ENCODE measurements at places on chromosomes 6 and 20.
A peak's percentile ranks its signal among the peaks of the same experiment; 100 is the strongest.

DNA sequence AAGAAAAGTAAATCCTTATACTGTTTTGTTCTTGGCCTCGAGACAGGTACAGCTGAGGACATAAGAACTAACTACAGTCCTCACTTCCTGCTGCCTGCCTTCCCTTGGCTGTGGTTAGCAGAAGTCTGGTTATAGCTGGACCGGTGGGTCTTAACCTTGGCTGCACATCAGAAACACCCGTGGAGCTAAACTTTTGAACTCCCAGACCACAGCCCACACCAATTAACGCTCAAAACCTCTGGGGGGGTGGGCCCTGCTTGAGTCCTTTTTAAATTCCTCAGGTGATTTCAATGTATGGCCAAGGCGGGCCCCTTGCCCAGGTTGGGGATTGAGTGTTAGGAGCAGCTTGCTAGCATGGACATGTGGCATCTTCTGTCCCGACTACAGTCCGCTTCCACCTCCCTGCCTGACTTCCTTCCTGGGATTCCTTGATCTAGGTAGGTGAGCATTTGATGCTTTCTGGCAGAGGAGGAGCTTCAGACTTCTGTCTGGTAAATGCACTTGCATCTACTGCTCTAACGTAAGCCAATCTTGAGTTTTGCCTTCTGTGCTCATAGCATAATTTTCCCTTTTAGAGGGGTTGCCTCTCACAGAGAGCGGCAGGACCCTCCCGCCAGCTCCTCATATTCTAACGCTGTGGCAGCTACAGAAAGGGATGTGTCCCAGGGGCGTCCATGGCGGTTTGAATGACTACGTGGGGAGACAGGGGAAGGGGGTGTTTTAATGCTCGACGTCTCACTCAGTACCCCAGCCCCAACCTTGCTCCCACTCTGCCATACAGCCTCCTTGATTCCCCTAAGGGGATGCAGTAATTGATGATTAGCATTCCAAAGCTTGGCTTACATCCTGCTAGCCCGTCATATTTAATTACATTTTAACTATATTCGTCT is 390.1 kb downstream of the ZFAND3 start:
- H3K27ac ChIP-seq: no peak overlapping the region
- H3K36me3 ChIP-seq: no peaks in the 10 kb centered on the region
- H3K4me1 ChIP-seq: no peaks in the 10 kb centered on the region
- no peak for DNase-seq

- DNase-seq: no peak
- no peaks in the 10 kb centered on the region for H3K4me1 ChIP-seq
- no peak overlapping the region for H3K4me3 ChIP-seq
- H3K36me3 ChIP-seq: no peaks in the 10 kb centered on the region
- H3K27me3 ChIP-seq: no peaks in the 10 kb centered on the region
These were observed 932.7 kb downstream of the TFAP2A start for GRCh38 chr6:9482030-9482738.

GRCh38 chr20:36062799-36063198 is 91.7 kb upstream of the EPB41L1 start:
- peaks cover 6% of the 10 kb centered on the region for H3K4me1 ChIP-seq
- DNase-seq: no peak
- H3K27ac ChIP-seq: no peak overlapping the region
- no peak overlapping the region for H3K4me3 ChIP-seq

GRCh38 chr6:98871057-98871456 is 36.7 kb downstream of the POU3F2 start:
- no peak for DNase-seq
- no peak overlapping the region for H3K27ac ChIP-seq
- no peaks in the 10 kb centered on the region for H3K36me3 ChIP-seq

GRCh38 chr20:10646886-10647420 is 26.8 kb downstream of the JAG1 start:
- H3K4me1 ChIP-seq: peaks cover 6% of the 10 kb centered on the region
- no peaks in the 10 kb centered on the region for H3K27me3 ChIP-seq
- no peak overlapping the region for H3K27ac ChIP-seq
- no peak overlapping the region for H3K4me3 ChIP-seq
- DNase-seq: no peak

GRCh38 chr20:33765099-33765498 is 33.3 kb downstream of the ZNF341 start:
- H3K4me3 ChIP-seq: no peak overlapping the region
- no peak overlapping the region for H3K27ac ChIP-seq
- H3K36me3 ChIP-seq: no peaks in the 10 kb centered on the region
- H3K27me3 ChIP-seq: no peaks in the 10 kb centered on the region
- DNase-seq: no peak

DNA sequence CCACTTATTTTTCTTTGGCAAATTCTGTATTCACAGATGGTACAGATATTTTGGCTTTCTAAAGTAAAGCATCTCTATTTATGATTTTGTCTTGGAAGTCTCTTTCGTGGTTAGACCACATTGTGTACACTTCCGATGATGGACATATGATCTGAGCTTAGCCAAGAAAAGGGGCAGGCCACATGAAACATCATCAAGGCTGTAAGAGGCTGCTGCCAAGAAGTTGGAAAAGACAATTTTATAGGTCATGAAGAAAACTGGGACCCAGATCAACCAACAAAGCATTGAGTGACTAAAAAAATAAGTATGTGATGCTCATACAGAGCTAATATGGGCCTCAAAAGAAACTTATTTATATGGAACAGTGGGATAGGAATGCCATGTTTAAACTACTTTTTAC is 266.4 kb downstream of the HAO1 start:
- H3K27ac ChIP-seq: no peak overlapping the region
- H3K4me3 ChIP-seq: no peak overlapping the region
- no peaks in the 10 kb centered on the region for H3K36me3 ChIP-seq

DNA sequence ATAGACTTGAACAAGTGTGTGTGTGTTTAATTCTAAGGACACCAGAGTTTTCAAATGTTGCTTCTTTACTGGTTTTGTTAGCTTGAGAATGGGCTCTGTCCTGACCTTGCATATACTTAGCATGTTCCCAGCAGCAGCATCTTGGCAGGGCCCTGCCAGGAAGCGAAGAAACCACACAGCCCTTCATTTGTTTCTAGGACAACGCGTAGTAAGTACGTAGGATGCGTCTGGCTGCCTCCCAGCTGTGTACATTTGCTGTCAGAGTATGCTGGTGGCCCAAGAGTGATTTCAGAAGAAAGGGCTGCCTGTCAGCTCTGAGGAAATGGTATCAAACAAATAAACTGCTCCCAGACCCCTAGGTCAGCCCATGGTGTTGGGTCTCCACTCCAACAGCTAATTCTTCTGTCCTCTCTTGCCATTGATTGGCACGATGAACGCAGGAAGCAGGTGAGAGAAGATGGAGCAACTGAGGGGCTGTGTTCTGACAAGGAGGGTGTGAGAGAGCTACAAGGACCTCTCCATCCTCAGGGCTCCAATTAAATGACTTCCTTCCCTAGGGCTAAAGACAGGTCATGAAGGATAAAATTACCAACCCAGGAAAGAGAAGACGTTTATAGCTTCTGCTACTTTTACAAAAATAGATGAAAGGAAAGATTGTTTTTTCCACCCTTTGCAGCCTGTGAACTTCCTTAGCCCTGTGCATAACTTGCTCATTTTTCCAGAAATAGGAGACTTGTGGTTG is 55.9 kb upstream of the HDDC2 start:
- H3K27me3 ChIP-seq: no peaks in the 10 kb centered on the region
- H3K4me1 ChIP-seq: no peaks in the 10 kb centered on the region
- no peak for DNase-seq

- H3K4me1 ChIP-seq: peaks cover 84% of the 10 kb centered on the region
- DNase-seq: peak; percentile 83
- no peaks in the 10 kb centered on the region for H3K27me3 ChIP-seq
- H3K27ac ChIP-seq: peak overlapping the region; percentile 99
These were observed 28.1 kb downstream of the TOX2 start for GRCh38 chr20:43942667-43943285.

GRCh38 chr6:164085091-164086075 is 670.9 kb downstream of the QKI start:
- H3K4me3 ChIP-seq: no peak overlapping the region
- H3K4me1 ChIP-seq: no peaks in the 10 kb centered on the region
- H3K36me3 ChIP-seq: no peaks in the 10 kb centered on the region
- DNase-seq: no peak
- H3K27me3 ChIP-seq: no peaks in the 10 kb centered on the region
- no peak overlapping the region for H3K27ac ChIP-seq

- H3K4me1 ChIP-seq: no peaks in the 10 kb centered on the region
- peaks cover 6% of the 10 kb centered on the region for H3K27me3 ChIP-seq
- no peak overlapping the region for H3K4me3 ChIP-seq
- H3K27ac ChIP-seq: no peak overlapping the region
- DNase-seq: no peak
These were observed 52.7 kb upstream of the ELMO2 start for GRCh38 chr20:46458866-46459750.

GRCh38 chr6:47844881-47845280 is 63.0 kb downstream of the OPN5 start:
- H3K4me1 ChIP-seq: no peaks in the 10 kb centered on the region
- DNase-seq: no peak
- no peaks in the 10 kb centered on the region for H3K27me3 ChIP-seq
- H3K4me3 ChIP-seq: no peak overlapping the region

DNA sequence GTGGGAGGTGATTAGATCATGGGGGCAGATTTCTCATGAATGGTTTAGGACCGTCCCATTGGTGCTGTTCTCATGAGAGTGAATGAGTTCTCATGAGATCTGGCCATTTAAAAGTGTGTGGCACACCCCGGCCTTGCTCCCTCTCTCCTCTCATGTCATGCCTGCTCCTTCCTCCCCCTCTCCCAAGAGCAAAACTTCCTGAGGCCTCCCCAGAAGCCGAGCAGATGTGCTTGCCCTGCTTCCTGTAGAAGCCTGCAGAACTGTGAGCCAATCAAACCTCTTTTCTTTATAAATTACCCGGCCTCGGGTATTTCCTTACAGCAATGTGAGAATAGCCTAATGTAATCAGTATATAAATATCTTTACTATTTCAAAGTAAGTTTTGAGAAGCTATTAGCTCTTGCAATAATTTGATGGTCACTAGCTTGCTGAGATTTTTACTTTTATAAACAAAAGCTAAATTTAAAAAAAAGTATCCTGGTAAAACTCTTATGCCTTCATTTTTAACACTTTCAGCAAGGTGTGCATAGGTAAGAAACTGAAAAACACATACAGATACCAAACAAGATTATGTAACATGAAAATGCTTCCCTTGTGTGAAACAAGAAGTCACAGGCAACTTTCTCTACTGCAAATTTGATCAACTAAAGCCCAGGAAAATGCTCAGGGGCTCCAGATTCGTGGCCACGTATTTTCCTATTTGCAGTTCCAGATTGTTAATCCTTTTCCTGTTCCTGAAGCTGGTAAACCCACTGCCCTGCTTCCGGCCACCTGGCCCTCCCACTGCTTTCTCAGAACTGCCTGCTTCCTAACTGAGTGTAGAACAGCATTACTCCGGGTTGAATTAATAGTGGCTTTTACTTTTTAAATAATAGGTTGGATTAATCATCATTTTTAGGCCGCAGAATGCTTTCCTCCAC is 395.1 kb upstream of the CNR1 start:
- no peak overlapping the region for H3K27ac ChIP-seq
- H3K4me3 ChIP-seq: no peak overlapping the region
- H3K36me3 ChIP-seq: no peaks in the 10 kb centered on the region
- no peaks in the 10 kb centered on the region for H3K4me1 ChIP-seq

GRCh38 chr20:23397961-23398360 is 23.3 kb downstream of the NAPB start:
- no peak overlapping the region for H3K27ac ChIP-seq
- H3K27me3 ChIP-seq: no peaks in the 10 kb centered on the region
- no peak for DNase-seq
- no peaks in the 10 kb centered on the region for H3K4me1 ChIP-seq
- peaks cover 4% of the 10 kb centered on the region for H3K36me3 ChIP-seq
- H3K4me3 ChIP-seq: no peak overlapping the region

DNA sequence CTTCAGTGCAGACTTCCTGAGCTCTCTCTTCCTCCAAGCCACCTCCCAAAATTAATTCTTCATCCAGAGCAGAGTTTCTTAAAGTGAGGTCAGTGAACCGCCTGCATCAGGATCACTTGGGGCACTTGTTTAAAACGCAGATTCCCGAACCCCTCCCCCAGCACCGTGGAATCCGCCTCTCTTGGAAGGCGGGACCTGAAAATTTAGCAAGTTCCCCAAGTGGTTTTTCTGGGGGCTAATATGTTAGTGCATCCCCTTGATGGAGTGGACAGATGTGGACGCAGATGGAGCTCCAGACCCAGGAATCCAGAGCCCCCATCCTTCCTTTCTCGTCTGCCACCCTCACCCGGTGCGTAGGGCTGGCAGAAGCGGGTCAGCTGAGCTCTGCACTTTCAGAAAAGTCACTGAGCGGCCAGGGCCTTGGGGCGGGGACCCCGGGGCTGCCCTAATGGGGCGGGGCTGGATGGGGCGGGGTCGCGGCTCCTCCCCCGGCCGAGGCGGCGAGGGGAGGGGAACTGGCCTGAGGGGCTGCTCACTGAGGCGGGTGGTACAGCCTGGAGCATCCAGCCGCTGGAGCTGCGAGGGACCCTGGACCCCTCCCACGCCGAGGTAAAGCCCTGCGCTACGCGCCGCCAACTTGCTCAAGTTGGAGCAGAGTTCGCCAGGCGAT is at the start of the genes DEFB124 and REM1:
TSS of gene DEFB124 (minus strand) at position 370 of the 670 bp plus-strand sequence. CDS start 2,114 bp downstream, outside the sequence.
TSS of gene REM1 (plus strand) at position 531 of the 670 bp plus-strand sequence. CDS start 1,158 bp downstream, outside the sequence.
- DNase-seq: peak; percentile 26
- H3K4me1 ChIP-seq: peaks cover 10% of the 10 kb centered on the region
- H3K4me3 ChIP-seq: peak within 1 kb of the TSS; percentile 31
- H3K27me3 ChIP-seq: 0 out of 2 replicates have a peak, but pooled peaks cover 9% of the 10 kb centered on the region

GRCh38 chr20:58511364-58511763 is 3.8 kb downstream of the APCDD1L start:
- H3K36me3 ChIP-seq: no peaks in the 10 kb centered on the region
- DNase-seq: no peak

DNA sequence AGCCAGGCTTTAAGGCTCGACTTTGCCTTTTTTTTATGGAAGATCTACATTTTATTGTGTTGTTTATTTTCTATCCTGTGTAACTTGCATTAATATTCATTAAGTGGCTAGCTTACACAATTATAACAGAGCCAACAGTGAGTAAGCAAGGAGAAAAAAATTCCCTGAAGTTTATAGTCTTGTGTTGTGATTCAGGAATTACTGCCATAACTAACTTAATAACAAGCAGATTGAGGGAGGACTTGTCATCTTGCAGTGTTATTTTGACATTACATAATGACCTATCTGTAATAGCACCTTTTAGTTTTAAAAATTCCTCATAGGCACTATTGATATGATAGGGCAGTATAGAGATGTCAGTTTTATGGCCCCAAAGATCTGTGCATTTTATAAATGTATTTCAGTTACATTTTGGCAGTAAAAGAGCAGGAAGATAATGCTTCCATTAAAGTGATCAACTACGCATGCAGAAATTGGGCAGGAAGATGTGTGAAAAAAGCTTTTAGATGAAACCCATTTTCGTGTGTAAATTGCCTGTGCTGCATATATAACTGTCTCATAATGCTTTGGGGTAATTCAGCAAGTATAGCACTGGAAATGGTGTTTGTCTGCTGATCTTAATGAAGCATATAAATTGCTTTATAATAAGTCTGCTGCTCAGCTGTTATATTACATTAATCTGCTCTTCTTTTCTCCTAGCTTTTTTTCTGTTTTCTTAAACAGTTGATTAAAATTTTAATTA is 123.0 kb downstream of the SMAP1 start:
- H3K4me1 ChIP-seq: no peaks in the 10 kb centered on the region
- H3K36me3 ChIP-seq: no peaks in the 10 kb centered on the region
- H3K27ac ChIP-seq: no peak overlapping the region
- H3K4me3 ChIP-seq: no peak overlapping the region

GRCh38 chr6:43455531-43456428 is at the start of gene DLK2:
TSS of gene DLK2 (minus strand) at chr6:43455548. CDS start at chr6:43454825, 723 bp downstream.
- H3K27me3 ChIP-seq: peaks cover 16% of the 10 kb centered on the region
- DNase-seq: no peak
- H3K27ac ChIP-seq: no peak within 1 kb of the TSS
- H3K4me3 ChIP-seq: peak within 1 kb of the TSS; percentile 66
- H3K36me3 ChIP-seq: no peaks in the 10 kb centered on the region

GRCh38 chr6:429515-430121 is 38.1 kb downstream of the IRF4 start:
- H3K36me3 ChIP-seq: no peaks in the 10 kb centered on the region
- H3K27ac ChIP-seq: no peak overlapping the region
- no peak overlapping the region for H3K4me3 ChIP-seq
- no peaks in the 10 kb centered on the region for H3K27me3 ChIP-seq
- DNase-seq: peak; percentile 31
